ENCODE measurements at places on chromosomes 12 and 14.

- DNase-seq: no peak
These were observed 68.1 kb downstream of the ERC1 start for GRCh38 chr12:1059162-1059561.

GRCh38 chr12:86249276-86249675, 6.9 kb downstream of the MGAT4C start:
- DNase-seq: no peak

DNA sequence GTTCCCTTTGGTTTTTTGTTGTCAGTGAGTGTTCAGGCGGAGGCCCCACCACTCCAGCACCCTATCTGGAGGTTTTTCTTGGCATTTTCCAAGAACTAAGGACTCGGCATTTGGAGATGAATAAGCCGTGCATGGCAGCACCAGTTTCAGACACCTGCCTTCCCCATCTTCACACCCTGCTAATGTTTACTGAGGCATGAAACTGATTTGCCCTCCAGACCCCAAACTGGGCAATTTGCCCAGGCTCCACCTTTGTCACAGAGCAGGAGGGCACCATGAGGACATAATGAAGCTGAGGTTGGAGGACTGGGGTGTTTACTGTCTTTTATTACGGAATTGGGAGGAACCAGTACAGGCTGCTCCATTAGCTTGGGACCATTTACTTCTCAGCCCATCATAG, 113.4 kb downstream of the LGMN start:
- DNase-seq: no peak

GRCh38 chr14:23119363-23120327, 590 bp upstream of the CEBPE start:
- DNase-seq: no peak

DNA sequence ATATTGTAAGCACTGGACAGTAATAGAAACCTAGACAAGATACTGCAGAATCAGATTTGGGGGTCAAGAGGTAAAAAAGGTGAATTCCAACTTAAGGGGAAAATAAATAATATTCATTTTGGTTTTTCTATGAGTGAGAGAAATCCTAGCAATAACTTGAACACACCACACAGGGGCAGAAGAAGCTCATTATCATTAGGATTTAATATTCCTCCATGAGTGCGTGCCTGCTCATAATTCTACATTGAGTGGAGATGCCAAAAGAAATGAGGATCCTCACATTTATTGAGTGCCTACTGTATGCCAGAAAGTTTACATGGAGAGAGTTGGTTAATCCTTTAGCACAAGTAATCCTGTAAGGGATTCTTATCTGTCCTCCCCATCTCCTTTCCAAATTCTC, 40.5 kb upstream of the C14orf132 start:
- DNase-seq: no peak

DNA sequence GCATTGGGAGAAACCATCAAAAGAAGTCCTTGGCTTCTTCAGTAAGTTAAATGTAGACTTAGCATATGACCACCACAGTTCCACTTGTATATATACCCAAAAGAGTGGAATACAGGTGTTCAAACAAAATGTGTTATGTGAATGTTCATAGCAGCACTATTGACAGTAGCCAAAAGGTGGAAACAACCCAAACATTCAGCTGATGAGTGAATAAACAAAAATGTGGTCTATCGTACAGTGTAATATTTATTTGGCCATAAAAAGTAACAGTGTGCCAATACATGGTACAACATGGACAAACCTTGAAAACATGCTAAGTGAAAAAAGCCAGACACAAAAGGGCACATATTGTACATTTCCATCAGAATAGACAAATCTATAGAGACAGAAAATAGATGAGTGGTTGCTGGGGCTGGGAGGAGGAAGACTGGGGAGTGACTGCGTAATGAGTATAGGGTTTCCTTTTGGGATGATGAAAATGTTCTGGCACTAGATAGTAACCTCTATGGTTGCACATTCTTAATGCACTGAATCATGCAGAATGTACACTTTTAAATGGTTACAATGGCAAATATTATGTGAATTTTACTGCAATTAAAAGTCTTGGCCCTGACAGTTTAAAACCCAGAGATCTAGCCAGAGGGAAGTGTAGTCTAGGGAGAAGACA, 5.5 kb downstream of the ERP29 start:
- peak; percentile 31 for DNase-seq

GRCh38 chr14:60878536-60878935, 102.3 kb downstream of the TRMT5 start:
- no peak for DNase-seq

DNA sequence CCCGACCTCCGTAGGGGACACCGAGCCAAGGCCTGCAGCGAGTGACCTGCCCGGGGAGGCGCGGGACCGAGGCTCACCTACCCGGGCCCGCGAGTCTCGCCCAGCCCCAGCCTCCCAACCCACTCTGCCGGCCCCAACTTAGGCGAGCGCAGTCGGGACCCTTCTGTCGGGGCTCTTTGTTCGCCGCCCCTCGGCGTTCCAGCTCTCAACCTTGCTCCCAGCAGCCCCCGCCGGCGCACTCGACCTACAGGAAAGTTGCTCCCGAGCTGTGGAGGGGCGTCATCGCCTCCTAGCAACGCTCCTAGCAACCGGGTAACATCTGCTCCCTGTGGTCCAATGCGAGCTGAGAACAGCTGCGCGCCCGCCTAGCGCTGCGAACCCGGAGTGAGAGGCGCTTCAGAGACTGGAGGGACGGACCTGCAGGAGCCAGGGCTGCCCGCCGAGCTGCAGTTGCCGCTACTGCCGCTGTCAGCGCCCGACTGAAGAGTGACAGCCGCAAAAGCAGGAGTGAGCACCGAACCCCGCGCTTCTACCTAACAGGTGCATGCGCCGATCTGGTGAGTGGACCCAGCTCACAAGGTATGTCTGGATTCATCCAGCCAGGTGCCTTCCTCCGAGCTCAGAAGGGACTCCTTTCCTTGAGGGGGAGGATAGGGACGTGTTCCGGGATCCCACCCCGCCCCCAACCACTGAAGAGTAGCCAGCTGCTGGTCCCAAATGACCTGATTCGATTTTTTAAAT, 355.0 kb downstream of the SNAPC1 start:
- DNase-seq: peak; percentile 55

DNA sequence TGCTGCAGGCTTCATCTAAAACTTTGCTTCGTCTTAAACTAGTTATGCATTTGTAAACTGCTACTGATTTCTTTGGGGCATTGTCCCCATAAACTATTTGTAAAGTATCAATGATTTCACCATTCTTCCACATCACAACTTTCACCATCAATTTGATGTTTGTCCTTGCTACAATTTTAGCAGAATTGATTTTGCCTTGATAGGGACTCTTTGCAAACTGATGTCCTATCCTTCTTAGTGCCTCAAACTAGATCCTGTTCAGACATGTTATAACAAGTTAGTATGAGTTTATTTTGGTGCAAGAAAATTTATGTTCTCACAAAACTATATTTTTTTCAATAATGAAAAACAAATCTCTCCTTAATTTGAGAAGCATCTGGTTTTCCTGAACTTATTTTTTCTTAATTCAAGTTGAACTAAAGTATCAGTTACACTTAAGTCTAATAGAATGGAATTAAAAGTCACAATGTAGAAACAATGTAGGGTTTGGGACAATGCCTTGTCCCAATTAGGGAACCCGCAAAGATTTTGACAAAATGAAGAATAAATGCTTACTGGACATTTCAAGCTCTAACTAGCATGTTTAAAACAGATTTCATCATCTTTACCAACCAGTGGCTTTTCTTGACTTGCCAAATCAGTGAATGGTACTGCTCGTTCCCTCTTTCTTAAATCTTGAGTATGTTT, 10.1 kb upstream of the ARID4A start:
- DNase-seq: no peak

GRCh38 chr12:1355396-1355795, 239.0 kb downstream of the FBXL14 start:
- no peak for DNase-seq

GRCh38 chr14:68696721-68697495, 96.0 kb downstream of the ZFP36L1 start:
- no peak for DNase-seq

DNA sequence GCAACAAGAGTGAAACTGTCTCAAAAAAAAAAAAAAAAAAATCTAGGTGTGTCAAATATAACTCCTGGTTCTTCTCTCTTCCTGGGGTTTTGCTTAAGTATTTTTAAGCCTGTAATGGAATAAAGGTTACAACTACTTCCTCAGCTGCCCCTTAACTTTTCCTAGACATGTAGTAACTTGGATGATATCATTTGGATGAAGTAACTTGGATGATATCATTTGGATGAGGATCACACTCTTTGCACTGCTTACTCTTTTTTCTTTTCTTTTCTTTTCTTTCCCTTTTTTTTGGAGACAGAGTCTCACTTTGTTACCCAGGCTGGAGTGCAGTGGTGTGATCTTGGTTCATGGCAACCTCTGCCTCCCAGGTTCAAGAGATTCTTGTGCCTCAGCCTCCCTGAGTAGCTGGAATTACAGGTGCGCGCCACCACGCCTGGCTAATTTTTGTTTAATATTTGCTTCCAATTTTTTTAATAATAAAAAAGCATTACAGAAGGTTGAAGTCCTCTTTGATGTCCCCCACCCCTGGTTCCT, 775 bp upstream of the FAM186A start:
- no peak for DNase-seq

- DNase-seq: peak; percentile 16
These were observed 925 bp downstream of the DICER1 start for GRCh38 chr14:95156161-95157047.

GRCh38 chr14:79281244-79282152, 929.8 kb downstream of the DIO2 start:
- DNase-seq: no peak

DNA sequence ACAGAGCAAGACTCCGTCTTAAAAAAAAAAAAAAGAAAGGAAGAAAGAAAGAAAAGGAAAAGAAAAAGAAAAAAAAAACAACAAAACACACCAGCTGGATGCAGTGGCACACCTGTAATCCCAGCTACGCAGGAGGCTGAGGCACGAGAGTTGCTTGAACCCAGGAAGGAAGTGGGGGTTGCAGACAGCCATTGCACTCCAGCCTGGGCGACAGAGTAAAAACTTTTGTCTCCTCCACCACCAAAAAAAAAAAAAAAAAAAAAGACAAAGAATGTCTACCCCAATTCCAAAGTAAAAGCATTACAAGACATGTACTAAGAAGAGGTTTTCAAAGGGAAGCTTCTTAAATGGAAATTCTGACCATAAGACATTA, 53.4 kb downstream of the HNRNPC start:
- DNase-seq: no peak

DNA sequence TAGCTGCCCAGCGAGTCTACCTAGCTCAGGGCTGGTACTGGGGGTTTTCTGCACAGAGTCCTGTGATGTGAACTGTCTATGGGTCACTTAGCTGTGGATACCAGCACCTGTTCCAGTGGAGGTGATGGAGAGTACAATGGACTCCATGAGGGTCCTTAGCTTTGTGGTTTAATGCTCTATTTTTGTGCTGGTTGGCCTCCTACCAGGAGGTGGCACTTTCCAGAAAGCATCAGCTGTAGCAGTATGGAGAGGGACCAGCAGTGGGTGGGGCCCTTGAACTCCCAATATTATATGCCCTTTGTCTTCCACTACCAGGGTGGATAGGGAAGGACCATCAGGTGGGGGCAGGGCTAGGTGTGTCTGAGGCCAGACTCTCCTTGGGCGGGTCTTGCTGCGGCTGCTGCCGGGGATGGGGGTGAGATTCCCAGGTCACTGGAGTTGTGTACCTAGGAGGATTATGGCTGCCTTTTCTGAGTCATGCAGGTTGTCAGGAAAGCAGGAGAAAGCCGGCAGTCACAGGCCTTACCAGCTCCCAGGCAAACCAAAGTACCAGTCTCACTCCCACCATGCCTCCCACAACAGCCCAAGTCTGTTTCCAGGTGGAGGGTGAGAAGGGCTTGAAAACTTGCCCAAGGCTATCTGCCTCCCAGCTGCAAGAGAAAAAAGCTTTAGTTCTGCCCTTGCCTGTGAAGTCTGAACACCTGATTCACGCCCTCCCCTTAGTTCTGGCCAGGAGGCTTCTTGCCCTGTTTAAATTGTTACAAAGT, 163.0 kb upstream of the NUDT4 start:
- no peak for DNase-seq

GRCh38 chr12:6724409-6724797, 557 bp downstream of the COPS7A start:
- DNase-seq: no peak

DNA sequence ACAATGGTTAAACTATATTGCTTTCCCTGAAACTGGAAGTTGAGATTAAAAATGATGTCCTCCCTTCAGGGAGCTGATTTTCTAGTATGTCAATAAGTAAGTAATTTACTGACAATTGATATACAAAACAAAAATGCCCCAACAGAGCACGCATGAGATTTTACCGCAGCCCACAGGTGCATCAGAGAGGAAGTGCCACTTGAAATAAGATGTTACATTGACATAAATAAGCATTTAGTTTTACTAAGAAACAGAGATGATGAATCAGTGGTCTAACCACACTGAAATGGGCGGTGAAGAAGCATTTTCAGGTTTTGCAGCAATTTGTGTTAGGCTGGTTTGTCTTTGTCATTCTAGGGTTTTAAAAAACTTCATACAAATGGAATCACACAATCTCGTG, 8.8 kb upstream of the CLECL1 start:
- no peak for DNase-seq

GRCh38 chr12:49342066-49342913, 4.4 kb upstream of the DNAJC22 start:
- DNase-seq: peak; percentile 83

DNA sequence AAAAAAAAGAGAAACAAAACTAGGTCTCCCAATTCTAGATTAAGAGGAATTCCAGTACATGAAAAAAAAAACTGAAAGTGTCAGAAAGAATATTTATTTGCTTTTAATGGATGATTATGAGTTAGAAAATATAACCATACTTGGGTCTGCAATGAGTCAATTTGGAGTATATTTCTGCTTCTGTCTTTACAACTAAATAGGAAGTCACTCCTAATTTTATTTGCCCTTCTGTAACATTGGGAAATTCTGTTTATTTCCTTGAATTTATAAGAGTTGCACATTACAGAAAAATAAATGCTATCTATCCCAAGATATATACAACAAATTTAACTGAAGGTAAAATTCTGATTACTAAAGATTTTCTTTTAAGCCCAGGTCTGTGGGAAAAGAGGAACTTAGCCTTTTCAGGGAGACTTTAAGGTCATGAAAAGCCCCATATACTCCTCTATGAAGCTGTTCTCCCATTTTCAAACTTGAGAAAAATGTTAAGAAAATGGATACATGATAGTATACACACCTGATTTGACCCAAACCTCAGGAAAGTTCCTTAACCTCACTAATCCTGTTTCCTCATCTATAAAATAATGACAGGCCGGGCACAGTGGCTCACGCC, 7.2 kb downstream of the SINHCAF start:
- DNase-seq: no peak
